HFFc6 (cell line): ENCODE measurements at places on chromosomes 7 and 10. TPM values are rescaled to one million over a fixed set of nuclear protein-coding genes. Genes with fewer than 3 reads are reported as not detected.

The MMRN2 gene
- total RNA-seq, result 0.66 to 1.3 TPM (median 0.67 TPM) in 3 replicates

The IGFBP1 gene
- not detected in 3 replicates for total RNA-seq

The NPTX2 gene
- not detected in 3 replicates for total RNA-seq

The FLNC gene
- total RNA-seq, result 486 to 504 TPM (median 496 TPM) in 3 replicates

The CRYGN gene
- total RNA-seq, result not detected in 3 replicates

The ZNF425 gene
- 2.2 and 2.6 TPM in 2 replicates for total RNA-seq

The POLR2J2 gene
- 6.9 to 9.5 TPM (median 7.3 TPM) in 3 replicates for total RNA-seq

The CPXM2 gene
- total RNA-seq, result not detected in 3 replicates

The TSPAN33 gene
- 0.26 TPM in 1 of 3 replicates, not detected in the others for total RNA-seq

The DDIT4 gene
- 30.6 and 35.6 TPM in 2 replicates for total RNA-seq

The MEPCE gene
- total RNA-seq, result 39.2 to 45.1 TPM (median 42.9 TPM) in 3 replicates

The HOXA9 gene
- total RNA-seq, result 24.5 to 37.0 TPM (median 30.8 TPM) in 3 replicates

The ATG9B gene
- total RNA-seq, result 0.22 to 0.24 TPM in 2 of 3 replicates, not detected in the other

The CTAGE15 gene
- total RNA-seq, result not detected in 3 replicates
